Occipital lobe (tissue), 3 donors: ENCODE measurements at places on chromosomes 6 and 20. TPM values are rescaled to one million over a fixed set of nuclear protein-coding genes. Genes with fewer than 3 reads are reported as not detected.

The HCK gene
- 3.3 TPM for total RNA-seq

The SIRT5 gene
- total RNA-seq: 23.2 TPM

The GPR6 gene
- not detected for total RNA-seq

The MATN4 gene
- total RNA-seq: not detected

The CDH4 gene
- 22.3 TPM for total RNA-seq

The PPP1R16B gene
- total RNA-seq: 12.9 TPM

The SLC13A3 gene
- total RNA-seq: 10.8 TPM

The CYP24A1 gene
- total RNA-seq: not detected

The OPN5 gene
- total RNA-seq: not detected

The COL9A1 gene
- 4.4 TPM for total RNA-seq

The RIOK1 gene
- total RNA-seq: 31.5 TPM

The BHLHE23 gene
- not detected for total RNA-seq

The C6orf132 gene
- not detected for total RNA-seq

The TAF11 gene
- total RNA-seq: 32.4 TPM

The DEFB113 gene
- total RNA-seq: not detected

The APOM gene
- total RNA-seq: not detected

The CST5 gene
- total RNA-seq: not detected

The SPATS1 gene
- total RNA-seq: 0.62 TPM

The PPIL1 gene
- 35.7 TPM for total RNA-seq

DNA sequence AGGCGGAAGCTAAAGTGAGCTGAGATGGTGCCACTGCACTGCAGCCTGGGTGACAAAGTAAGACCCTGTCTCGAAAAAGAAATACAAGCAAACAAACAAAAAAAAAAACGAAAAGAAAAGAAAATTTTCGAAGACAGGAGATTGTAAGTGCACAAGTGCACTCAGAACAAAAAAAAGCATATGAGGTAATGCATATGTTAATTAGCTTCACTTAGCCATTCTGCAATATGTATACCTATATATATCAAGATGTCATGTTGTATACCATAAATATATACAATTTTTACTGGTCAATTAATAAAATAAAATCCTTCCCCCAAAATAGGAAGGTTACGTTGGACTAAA lies 127.5 kb downstream of the RIN2 start:
- no peak for DNase-seq

- no peak for DNase-seq
These were observed 31.2 kb downstream of the CITED2 start for GRCh38 chr6:139343052-139343750.

DNA sequence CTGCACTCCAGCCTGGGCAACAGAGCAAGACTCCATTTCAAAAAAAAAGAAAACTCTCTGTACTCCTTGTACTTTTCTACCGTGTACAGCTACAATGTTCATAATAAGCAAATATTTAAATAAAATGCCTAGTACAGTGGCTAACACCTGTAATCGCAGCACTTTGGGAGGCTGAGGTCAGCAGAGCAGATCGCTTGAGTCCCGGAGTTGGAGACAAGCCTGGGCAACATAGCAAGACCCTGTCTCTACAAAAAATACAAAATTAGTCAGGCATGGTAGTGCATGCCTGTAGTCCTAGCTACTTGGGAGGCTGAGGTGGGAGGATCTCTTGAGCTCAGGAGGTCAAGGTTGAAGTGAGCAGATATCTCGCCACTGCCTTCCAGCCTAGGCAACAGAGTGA lies 5.7 kb downstream of the NAPB start:
- no peak for DNase-seq

GRCh38 chr20:33531047-33531877 lies 41.4 kb downstream of the CBFA2T2 start:
- DNase-seq: no peak

DNA sequence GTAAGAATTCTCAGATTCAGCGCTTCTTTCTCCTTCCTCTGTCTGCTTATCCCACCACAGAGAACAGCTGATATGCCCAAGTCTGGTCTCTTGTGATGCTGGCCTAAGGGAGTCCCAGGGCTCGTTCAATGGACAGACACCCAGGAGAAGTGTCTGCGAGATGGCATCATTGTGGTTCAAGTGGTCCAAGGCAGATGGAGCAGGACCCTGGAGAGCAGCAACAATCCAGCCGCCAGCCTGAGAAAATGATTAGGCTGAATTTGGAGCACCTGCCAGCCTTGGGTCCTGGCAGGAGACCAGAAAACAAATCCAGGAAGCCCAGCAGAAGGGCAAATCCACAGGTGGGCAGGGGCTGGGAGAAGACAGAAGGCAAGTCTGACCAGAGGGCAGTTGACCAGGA lies 145.8 kb downstream of the PTPRT start:
- no peak for DNase-seq

DNA sequence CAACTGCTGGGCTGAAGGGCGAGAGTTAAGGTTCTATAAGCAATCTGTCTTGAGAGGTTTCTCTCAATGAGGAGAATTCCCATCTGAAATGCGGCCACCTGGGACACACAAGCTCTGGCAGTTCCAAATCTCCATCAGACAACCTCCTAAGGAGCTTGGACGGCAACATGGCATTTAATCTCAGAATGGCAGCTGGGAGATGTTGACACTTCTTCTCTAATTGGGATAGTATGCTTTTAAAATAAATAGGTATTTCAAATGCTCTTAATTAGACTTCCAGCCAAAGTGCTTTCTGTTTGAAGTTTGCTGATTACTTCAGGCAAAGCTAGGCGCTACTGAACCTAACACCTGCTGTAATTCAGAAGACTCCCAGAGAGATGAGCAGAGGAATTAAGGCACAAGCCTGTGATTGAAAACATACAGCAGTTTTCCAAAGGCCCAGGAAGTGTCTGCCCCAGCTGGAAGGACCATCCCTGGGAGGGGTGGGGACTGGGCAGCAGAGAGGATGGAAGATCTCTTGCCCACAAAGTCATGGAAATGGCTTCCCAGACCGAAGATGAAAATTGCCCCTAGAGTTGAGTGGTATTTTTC lies 59.1 kb upstream of the KCNK16 start:
- DNase-seq: no peak

- no peak for DNase-seq
These were observed 116.2 kb upstream of the PLCB4 start for GRCh38 chr20:8952721-8953120.

DNA sequence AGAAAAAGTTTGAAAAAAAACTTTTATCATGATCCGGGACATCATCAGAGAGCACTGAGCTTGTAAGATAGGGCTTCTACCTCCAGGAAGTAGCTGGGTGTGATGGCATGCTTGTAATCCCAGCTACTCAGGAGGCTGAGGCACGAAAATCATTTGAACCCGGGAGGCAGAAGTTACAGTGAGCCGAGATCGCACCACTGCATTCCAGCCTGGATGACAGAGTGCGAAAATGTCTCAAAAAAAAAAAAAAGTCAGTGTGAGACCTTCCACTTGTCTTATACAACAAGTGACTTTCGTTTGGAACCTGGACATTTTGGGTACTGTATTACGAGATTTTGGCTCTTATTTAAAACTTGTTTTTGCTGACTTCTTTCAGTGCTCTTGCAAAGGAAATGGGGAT lies 5.9 kb upstream of the SLC13A3 start:
- no peak for DNase-seq

DNA sequence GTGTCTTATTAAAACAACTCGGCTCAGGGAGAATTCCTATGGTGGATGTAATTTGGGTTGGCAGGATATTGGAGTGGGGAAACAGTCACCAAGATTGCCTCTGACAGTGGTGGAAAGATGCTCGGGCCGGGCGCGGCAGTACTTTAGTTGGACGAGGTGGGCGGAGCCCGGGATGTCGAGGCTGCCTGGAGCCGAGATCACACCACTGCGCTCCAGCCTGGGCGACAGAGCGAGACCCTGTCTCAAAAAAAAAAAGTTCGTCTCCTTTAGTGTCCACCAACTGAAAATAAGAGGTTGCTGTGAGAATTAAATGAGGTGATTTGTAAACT lies 621 bp downstream of the NOL7 start:
- no peak for DNase-seq

DNA sequence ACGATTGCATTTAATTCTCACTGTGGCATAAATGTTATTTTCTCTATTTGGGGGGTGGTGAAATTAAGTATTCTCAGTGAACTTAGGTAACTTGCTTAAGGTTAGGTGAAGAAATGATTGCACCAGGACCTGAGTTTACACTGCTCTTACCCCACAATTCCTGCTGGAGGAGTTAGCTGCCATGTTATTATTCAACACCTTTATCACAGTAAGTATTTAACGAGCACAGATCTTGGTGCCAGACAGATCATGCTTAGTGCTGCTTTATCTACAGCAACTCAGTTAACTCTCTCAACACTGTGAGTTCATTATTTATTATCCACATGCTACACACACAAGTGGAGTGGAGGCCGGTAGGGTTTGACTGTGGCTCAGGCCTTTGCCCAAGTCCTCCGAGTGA lies 249.7 kb downstream of the TMEM242 start:
- DNase-seq: no peak

- no peak for DNase-seq
These were observed 53.3 kb upstream of the PRL start for GRCh38 chr6:22350109-22350508.

- DNase-seq: no peak
These were observed 207.9 kb downstream of the ERMARD start for GRCh38 chr6:169959136-169960002.

DNA sequence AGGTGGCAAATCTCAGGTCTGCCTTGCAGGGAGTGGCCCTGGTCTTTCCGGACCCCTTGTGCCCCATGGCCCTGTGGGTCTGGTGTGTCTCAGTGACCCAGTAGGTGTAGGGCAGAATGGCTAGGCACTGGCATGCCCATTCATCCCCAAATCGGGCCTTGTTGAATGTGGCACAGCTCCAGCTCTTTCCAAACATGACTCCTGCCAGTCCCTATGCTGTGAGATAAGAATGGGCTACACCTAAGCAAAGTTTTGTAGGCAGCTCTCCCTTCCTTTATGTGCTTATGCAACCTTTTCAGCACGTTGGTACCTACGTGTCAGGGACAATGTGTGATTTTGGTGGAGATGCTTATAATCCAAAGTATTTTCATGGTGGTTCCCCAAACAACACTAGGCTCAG lies 33.9 kb downstream of the FOXO3 start:
- DNase-seq: no peak

- no peak for DNase-seq
These were observed 212.3 kb downstream of the ERMARD start for GRCh38 chr6:169963581-169964297.

- no peak for DNase-seq
These were observed 245.8 kb upstream of the RAB32 start for GRCh38 chr6:146297815-146298214.

GRCh38 chr20:9981829-9982228 lies 53.0 kb upstream of the ANKEF1 start:
- DNase-seq: no peak

- no peak for DNase-seq
These were observed 864.5 kb upstream of the MAN1A1 start for GRCh38 chr6:120214088-120214499.

DNA sequence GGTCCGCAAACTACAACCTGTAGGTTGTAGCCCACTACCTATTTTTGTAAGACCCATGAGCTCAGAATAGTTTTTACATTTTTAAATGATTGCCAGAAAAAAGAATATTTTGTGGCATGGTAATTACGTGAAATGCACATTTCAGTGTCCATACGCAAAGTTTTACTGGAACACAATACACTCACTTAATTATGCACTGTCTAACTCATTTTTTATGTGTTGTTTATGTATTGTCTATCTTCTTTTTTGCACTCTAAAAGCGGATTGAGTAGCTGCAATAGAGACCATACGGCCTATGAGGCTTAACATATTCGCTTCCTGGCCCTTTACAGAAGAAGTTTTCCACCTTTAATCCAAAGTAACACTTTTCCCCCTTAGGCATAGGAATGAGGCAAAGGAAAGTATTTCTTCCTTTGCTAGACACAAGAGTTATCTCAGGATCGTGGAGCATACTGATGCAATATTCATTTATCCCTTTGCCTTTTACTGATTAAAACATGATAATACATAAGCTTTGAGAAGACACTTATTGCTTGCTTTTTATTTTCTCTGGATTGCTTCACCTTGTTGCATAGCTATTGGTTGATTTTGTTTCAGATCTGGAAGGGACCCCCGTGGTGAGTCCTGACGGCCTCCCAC lies 69.8 kb downstream of the FNDC1 start:
- no peak for DNase-seq

- peak; percentile 68 for DNase-seq
These were observed 635 bp upstream of the TENT5A start for GRCh38 chr6:81752921-81753710.

- no peak for DNase-seq
These were observed 134.3 kb downstream of the SLC23A2 start for GRCh38 chr20:4867051-4867450.

DNA sequence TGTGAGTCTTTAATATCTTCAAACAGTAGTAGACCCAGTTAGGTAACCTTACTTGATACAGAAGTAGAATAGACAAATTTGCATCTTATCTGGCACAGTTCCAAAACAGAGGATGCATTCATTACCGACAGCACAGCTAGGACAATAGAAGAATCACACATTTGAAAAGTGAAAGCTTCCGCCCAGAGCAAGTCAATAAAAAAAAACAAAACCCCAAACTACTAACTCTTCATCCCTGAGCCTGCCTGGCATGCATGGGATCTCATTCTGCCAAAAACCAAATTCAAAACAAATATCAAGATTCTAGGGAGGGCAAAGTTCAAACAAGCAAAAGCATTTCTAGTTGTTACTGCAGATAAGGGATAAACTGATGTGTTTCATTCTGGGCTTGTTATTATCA lies 235.4 kb downstream of the BTBD9 start:
- no peak for DNase-seq

- DNase-seq: no peak
These were observed 512 bp downstream of the TAP1 start for GRCh38 chr6:32852844-32853540.
